ENCODE measurements at places on chromosomes 2 and 18.
A peak's percentile ranks its signal among the peaks of the same experiment; 100 is the strongest.

- no peak for DNase-seq
Observed at GRCh38 chr18:54713386-54713785, 114.9 kb upstream of the RAB27B start.

GRCh38 chr18:66156946-66157687 lies 406.3 kb downstream of the CDH7 start:
- DNase-seq: no peak

DNA sequence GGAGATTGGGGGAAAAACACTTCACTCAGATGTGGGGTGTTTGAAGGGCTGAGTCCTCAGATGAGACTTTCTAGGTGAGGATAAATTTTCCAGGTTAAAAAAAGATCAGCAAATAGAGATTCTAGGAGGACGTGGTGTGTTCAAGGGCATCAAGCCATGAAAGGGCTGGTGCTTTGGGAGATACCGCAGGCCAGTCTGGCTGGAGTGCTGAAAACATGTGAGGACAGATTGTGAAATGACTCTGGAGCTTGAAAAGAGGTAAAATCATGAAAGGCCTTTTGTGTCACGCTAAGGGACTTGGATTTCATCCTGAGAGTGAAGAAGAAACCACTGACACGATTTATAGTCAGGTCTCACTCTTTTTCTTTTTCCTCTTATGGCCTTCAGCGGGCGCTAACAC lies 320.5 kb downstream of the DPP10 start:
- DNase-seq: no peak

- DNase-seq: no peak
Observed at GRCh38 chr2:37886745-37887144, 38.3 kb upstream of the RMDN2 start.

DNA sequence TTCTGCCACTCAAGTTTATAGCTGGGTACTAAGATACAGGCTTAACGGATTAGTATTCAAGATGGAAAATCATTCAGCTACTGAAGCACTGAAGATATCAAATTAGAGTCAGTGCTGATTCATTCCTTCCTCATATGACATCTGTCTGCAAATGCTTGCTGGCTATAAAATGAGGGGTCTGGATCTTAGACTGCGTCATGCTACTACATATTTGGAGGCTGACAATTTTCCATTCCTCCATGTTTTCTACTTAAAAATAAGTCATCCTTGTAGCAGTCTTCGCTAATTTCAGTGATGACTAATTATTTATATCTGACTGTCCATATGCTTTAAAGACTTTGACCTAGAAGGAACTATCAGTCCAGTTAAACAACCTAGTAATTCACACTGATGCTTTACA lies 233.4 kb downstream of the RIT2 start:
- DNase-seq: no peak

DNA sequence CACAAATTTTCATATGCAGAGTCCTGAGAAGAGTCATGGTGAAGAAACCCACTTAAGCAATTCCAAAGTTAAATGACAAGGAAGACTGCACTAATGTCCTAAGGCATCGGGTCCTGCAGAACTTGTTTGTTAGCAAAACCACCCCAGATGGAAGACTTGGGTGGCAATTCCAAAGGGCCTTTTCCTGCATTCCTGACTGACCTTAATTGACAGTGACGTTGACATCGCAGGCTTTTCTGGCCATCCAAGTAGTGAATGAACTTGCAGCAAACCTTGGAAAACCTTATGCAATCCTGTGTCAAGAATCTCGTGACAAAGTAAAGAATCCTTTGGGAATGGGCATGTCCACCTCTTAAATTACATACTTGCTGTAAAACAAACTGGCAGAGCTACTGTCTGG lies 112.5 kb upstream of the SH3BP4 start:
- no peak for DNase-seq

DNA sequence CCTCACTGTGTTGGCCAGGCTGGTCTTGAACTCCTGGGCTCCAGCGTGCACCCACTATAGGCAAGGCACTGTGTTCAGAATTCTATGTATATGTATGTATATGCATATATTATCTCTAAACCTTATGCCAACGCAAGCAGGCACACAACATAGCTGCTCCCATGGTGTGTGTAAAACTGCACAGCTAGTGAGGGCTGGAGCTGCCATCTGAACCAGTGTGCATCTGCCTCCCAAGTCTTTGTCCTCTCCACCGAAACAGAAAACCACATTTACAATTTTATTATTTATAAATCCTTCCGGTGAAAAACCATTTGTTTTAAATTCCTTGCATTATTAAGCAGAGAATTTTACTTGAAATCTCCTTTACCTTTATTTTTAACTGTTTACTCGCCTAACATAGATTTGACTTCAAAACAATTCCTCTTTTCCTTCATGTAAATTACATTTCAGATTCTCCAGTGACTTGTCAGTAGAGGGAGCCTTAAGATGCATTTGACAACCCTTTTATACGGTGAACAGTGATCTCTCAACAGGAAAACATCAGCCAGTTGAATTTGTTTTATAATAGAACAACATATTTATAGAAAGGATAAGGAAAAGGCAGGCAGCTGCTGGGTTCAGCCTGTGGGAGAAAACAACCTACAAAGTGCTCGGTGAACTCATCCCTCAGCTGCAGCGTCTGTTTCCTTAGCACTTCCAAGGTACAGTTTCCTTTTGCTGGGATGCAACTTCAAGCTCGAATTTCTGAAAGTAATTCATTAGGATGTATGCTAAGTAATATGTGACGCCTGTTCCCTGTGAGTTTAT lies 101.2 kb downstream of the MYT1L start:
- no peak for DNase-seq

DNA sequence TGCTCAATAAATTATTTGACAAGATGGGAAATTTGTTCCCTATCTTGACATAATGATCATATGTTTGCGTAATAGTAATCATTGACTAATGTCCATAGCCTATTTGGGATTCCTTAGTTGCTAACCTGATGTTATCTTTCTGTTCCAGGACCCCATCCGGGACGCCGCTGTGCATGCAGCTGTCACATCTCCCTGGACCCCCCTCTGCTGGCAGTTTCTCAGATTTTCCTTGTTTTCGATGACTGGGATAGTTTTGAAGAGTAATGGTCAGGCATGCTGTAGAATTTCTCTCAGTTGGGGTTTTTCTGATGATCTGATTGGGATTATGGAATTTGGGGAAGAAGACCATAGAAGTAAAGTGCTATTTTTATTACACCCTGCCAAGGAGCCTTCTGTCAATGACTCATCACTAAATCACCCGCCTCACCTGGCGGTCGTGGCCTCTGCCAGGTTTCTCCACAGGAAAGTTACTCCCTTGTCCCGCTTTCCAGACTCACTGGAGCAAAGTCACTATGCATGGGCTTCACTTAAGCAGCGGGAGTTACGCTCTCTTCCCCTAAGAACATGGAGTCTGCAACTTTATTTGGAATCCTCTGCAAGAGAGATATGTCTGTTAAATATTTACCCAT lies 19.9 kb upstream of the TMEM18 start:
- DNase-seq: no peak

DNA sequence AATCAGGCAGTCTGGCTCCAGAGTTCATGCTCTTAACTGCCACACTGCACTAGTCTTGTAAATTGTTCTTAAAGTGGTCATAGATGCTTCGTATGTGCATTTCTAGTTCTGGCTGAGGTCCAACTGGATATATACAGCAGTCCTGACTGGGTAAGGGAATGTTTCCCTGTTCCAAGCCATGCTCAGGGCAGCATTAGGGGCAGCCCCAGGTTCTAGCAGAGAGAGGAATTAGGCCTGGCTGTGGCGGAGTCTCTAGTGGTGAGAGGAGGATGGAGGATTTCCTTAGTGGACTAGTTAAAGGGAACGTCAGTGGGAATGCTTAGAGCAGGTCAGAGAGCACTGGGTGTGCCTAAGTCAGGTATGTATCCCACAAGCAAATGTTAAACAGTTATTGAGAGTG lies 28.0 kb downstream of the UBE2E3 start:
- DNase-seq: no peak

DNA sequence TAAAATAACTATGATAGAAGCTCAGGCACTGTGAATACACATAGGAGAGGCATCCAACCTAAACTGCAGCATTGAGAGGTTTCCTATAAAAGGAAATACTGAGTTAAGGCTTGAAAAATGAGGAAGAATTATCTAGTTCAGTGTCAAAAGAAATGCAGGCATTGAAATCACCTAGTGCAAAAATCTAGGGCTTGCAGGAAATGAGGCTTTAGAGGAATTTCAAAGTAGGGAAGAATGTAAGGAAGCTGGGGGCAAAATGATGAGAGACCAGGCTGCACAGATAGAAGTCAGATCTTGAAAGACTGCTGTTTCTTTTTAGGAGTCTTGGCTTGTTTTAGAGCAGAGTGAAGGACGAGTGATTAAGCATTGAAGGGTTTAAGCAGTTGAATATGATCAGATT lies 28.1 kb upstream of the SCYGR2 start:
- DNase-seq: no peak

- DNase-seq: no peak
Observed at GRCh38 chr2:26904839-26905238, 56.9 kb downstream of the DPYSL5 start.

GRCh38 chr2:139744273-139744672 lies 964.1 kb upstream of the NXPH2 start:
- no peak for DNase-seq

GRCh38 chr2:58633613-58634365 lies 392.7 kb upstream of the FANCL start:
- DNase-seq: peak; percentile 89

GRCh38 chr18:32684096-32684495 lies 88.7 kb downstream of the KLHL14 start:
- DNase-seq: no peak

GRCh38 chr2:194483041-194483440 lies 1174.0 kb upstream of the SLC39A10 start:
- DNase-seq: no peak

DNA sequence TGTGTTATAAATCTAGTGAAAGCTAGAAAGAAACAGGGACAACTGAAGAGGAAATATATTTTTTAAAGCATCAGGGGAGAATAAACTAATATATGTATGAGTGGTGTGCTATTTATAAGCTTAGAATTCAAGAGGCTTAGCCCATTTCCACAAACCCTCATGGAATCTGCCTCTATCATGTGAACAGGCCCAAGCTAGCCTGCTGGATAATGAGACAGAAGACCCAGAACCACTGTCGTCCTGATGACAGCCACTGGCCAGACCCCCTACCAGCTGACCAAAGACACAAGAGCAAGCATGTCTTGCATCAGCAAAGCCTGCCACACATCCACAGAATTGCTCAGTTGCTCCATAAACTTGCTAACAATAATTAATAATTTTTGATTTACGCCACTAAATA lies 382.3 kb upstream of the NXPH2 start:
- DNase-seq: no peak

GRCh38 chr2:198525211-198525969 lies 721.0 kb downstream of the PLCL1 start:
- no peak for DNase-seq

- DNase-seq: no peak
Observed at GRCh38 chr2:10085043-10085667, 4.9 kb upstream of the CYS1 start.

GRCh38 chr2:221606424-221606823 lies 34.3 kb upstream of the EPHA4 start:
- DNase-seq: no peak

- DNase-seq: no peak
Observed at GRCh38 chr2:173553593-173553992, 198.9 kb downstream of the CDCA7 start.

- no peak for DNase-seq
Observed at GRCh38 chr18:67354692-67355091, 161.8 kb downstream of the DSEL start.

GRCh38 chr2:217634871-217635270 lies 367.9 kb downstream of the TNS1 start:
- DNase-seq: no peak

DNA sequence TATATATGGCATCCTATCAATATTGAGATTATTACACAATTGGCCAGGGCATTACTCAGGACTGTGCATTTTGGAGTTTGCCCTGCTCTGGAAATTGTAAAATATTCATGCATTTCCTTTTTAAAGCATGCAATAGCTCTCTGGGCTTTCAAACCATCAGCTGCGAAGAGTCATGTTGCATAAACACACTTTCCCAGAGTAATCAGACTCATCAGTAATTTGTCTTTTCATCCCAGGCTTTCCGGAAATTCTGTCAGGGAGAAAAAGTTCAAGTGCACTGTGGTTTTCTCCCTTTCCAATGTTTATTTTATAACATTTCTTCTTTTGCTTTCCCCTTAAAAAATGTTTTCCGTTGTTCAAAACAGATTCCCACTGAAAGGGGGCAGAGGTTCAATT lies 38.9 kb upstream of the FHL2 start:
- DNase-seq: no peak

DNA sequence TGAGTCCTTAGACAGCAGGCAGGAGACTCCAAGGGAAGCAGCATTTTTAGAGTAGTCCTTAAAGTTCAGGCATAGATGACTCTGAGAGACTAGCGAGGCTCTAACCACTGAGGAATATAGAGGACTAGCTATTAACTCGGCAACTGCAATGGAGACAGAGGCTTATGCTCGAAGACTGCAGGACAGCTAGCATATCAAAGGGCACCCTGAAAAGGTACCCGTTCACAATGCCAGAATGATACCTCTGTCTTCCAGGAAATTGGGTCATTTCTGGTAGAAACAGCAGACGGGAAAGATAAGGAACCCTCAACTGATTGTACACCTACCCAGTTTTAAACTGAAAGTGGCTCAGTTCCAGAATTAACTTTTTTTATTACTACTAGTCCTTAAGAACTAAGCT lies 1204.0 kb upstream of the ZEB2 start:
- no peak for DNase-seq

DNA sequence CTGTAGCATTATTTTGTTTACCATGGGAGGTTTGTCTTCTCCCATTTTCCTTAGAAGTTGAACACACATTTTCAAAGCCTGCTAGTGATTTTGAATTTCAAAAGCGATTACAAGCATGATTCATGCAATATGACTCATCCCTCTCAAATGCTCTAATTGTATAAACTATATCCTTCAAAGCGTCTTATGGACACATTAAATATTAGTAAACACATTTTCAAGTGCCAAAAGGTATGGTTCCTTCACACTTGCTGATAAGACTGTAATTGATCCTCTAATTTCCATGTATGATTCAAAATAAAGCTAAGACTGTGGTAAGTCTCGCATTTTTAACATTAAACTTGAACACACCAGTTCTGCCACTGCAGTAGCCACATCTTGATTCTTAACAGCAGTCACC lies 512.9 kb downstream of the LRRTM4 start:
- DNase-seq: no peak

DNA sequence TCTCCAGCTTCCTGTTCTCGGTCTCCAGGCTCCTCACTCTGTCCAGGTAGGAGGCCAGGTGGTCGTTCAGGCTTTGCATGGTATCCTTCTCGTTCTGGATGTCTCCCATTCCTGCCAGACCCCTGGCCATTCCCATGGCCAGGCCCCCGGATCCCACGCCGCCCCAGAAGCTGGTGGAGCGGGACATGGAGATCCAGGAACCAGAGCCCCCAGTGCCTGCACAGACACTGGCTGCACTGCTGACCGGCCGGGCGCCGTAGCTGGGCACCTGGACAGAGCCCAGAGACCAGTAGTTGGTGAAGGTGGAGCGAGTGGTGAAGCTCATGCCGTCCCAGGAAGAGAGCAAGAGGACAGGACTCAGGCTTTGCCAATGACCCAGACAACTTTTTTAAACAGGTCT lies 129.1 kb upstream of the WDR75 start:
- no peak for DNase-seq

Data from foreskin melanocyte (primary cell).